NCI-H2081 treated with DMSO at 0.1 percent for 48 hours (cell line): ENCODE measurements at places on chromosomes 5 and 9.

GRCh38 chr5:42035526-42035925 lies 110.4 kb downstream of the FBXO4 start:
- no peak for DNase-seq

GRCh38 chr5:176884571-176884890 lies 14.6 kb downstream of the HK3 start:
- DNase-seq = no peak

GRCh38 chr9:82447343-82447742 lies 458.8 kb downstream of the SPATA31D1 start:
- DNase-seq = no peak

DNA sequence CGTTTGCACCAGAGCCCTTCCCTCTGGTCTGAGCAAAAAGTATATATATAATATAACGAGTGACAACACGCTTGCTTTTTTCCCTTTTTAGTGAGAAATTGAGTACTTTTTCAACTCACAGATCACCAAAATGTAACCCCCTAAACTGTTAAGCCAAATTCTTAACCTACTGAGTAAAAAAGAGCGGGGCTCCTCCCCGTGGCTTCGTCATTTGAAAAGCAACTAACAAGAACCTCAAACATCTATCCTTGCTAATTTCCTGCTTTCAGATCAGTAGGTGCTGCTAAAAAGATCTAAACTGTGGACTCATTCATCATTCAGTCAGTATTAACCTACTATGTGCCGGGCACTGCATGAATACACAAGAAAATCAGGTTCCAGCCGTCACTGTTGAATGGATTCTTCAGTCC lies 1.0 kb upstream of the PTBP3 start:
- no peak for DNase-seq

GRCh38 chr9:20382460-20383071 lies 239.7 kb downstream of the MLLT3 start:
- no peak for DNase-seq

- no peak for DNase-seq
Observed at GRCh38 chr9:120443489-120443888, 136.5 kb downstream of the CDK5RAP2 start.

DNA sequence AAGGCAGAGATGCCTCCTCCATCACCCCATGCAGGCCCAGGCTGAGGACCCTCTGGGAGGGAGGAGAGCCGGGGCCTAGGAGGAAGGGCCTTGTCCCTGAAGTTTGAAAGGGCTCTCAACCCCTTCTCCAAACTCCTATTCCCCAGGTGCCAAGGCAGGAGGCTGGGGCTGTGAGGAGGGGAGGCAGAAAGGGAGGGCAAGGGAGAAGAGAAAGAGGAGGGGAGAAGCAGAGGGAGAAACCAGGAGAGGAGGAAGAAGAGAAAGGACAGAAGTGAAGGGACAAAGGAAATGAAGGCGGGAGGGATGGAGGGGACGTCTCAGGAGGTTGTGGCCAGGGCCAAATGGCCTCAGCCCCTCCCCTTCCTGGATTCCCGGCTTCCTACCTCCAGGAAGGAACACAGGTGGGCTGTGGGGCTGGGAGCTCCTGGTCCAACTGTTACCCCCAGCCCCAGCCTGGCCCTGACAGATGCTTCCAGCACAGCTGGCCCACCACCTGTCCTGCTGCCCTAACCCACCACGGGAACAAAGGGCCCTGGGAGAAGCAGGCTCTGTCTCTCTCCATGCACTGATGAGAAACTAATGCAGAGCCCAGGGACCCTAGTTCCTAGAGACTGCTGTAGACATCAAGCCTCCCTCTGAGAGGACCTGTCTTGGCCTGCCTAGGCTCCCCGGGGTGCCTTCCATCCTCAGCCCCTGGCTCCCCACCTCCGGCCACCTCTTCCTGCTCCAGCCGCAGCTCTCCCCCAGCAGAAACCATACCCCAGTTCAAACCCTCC lies 3.5 kb downstream of the DBN1 start:
- DNase-seq = no peak

DNA sequence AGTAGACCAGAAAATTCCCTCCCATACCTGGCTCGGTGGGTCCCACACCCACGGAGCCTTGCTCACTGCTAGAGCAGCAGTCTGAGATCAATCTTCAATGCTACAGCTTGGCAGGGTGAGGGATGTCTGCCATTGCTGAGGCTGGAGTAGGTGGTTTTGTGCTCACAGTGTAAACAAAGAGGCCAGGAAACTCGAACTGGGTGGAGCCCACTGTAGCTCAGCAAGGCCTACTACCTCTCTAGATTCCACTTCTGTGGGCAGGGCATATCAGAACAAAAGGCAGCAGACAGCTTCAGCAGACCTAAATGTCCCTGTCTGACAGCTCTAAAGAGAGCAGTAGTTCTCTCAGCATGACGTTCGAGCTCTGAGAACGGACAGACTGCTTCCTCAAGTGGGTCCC lies 5.6 kb upstream of the GZMA start:
- DNase-seq = no peak

DNA sequence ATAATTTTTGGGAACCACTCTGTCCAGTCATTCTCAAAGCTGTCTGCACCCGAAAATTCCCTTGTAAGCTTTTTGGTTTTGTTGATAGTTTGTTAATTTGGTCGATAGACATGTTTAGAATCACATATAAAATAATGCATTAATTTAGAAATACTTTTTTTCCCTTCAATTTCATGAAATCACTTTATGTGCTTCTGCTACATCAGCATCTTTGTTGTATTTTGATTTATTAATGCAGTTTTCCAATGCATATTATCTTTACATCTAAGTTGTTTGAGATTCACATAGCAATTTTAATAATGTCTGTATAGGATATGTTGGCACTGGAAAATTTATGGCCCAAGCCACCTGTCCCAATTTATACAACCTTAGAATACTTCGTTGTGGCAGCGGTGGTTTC lies 60.6 kb upstream of the SV2C start:
- DNase-seq = no peak

GRCh38 chr5:127894461-127894860 lies 189.1 kb upstream of the SLC12A2 start:
- no peak for DNase-seq

- DNase-seq = no peak
Observed at GRCh38 chr5:58860680-58861079, 277.8 kb downstream of the RAB3C start.

DNA sequence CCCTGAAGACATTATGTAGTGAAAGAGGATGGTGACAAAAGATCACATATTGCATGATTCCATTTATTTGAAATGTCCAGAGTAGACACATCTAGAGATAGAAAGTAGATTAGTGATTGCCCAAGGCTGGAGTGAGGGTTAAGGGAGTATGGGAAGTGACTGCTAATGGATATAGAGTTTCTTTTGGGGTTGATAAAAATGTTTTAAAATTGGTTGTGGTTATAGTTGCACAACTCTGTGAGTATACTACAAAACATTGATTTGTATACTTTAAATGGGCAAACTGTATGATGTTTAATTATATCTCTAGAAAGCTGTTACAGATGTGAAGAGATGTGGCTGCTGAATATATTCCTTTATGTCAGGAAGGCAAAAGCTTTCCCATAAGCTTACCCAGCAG lies 202.8 kb downstream of the CCDC171 start:
- no peak for DNase-seq

- DNase-seq = no peak
Observed at GRCh38 chr5:168328814-168329213, 37.4 kb downstream of the WWC1 start.

GRCh38 chr5:118301696-118302095 lies 686.7 kb downstream of the DTWD2 start:
- no peak for DNase-seq

DNA sequence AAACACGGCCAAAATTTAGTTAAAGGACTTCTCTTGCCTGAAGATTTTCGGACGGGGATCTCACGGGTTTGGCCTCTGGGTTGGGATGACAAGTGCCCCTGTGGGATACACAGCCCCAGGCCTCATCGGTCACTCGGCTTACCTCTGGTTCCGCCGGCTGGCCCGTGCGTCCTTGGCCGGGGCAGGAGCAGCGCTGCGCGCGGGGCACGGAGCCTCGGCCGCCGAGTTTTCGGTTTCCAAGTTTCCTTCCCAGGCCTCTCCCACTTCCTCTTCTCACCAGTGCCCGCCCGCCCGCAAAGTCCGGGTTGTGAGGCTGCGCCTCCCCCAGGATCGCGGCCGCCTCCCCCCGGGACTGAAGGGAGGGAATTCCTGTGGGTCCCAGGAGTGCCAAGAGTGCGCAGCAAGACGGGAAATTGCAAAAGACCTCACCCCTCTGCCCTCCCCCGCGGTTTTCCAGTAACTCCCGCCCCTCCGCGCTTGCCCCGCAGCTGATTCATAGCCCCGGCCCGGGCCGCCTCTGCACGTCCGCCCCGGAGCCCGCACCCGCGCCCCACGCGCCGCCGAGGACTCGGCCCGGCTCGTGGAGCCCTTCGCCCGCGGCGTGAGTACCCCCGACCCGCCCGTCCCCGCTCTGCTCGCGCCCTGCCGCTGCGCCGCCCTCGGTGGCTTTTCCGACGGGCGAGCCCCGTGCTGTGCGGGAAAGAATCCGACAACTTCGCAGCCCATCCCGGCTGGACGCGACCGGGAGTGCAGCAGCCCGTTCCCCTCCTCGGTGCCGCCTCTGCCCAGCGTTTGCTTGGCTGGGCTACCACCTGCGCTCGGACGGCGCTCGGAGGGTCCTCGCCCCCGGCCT lies at the start of gene OSMR:
TSS of gene OSMR (plus strand) at position 487 of the 853 bp plus-strand sequence. CDS start 23,033 bp downstream, outside the sequence.
- no peak for DNase-seq

- DNase-seq = no peak
Observed at GRCh38 chr5:36777105-36777757, 99.3 kb upstream of the NIPBL start.

DNA sequence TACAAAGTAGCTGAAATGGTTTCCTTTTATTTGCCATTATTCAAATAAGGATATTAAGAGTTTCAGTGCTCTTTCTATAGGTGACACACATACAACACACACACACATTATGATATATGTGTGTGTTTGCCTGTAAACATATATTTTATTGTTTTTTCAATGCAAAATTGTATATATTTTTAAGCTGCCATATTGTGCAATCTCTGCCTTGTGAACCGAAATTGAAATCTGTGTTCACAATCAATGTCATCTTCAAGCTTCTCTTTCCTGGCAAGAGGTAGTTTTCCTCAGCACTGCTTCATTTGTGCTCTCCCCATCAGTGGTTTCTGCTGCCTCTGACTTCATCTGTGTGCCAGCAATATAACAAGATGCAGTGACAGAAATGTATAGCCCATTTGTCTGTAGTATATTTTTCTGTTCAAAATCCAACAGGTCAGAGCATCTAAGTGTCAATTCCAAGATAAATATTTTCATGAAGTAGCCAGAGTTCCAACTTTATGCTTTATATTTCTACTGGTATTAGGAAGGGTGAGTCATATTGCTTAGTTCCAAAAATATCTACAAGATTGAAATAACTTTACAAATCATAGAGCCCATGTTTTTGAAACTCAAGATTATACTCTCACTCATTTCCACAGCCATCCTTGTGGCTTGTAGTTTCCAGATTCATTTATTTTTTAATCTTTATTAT lies 1704.8 kb upstream of the CDH9 start:
- no peak for DNase-seq

- DNase-seq = no peak
Observed at GRCh38 chr5:30874241-30875034, 319.0 kb upstream of the CDH6 start.

- no peak for DNase-seq
Observed at GRCh38 chr5:64914396-64914795, 145.7 kb downstream of the CWC27 start.

GRCh38 chr5:140145256-140145655 lies 19.5 kb downstream of the IGIP start:
- no peak for DNase-seq

DNA sequence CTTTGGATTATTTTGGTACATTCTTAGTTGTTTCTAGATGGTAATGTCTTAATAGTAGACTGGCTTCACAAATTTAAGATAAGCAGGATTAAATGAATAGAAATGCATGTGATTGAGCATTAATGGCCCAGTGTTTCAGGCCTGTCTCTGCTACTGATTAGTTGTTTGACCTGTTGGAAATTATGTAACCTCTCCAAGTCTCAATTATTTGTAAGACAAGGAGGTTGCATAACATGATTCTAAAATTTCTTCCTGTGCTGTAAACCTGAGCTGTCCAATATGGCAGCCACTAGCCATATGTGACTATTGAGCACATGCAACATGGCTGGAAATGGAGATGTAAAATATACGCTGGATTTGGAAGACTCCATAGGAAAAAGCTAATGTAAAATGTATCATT lies 97.5 kb downstream of the ALDH1A1 start:
- DNase-seq = no peak

DNA sequence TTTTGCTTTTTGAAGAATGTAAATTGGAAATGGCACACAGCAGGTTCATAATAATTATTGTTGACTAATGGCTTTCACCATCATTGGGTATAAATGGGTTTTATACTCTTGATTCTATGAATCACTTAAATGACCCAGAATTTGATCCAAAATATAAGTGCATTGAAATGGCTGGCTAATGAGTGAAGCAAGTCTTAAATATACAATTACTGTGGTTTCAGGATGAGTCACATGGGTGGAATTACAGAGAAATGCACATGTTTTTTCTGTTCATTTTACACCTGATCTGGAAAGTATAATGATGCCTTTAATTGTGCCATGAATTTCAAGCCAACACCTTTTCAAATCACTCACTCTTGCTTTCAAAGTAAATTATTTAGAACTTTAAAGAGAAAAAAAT lies 380.8 kb upstream of the CD180 start:
- peak; percentile 23 for DNase-seq

- DNase-seq = no peak
Observed at GRCh38 chr9:11235061-11235460, 622.3 kb upstream of the PTPRD start.

DNA sequence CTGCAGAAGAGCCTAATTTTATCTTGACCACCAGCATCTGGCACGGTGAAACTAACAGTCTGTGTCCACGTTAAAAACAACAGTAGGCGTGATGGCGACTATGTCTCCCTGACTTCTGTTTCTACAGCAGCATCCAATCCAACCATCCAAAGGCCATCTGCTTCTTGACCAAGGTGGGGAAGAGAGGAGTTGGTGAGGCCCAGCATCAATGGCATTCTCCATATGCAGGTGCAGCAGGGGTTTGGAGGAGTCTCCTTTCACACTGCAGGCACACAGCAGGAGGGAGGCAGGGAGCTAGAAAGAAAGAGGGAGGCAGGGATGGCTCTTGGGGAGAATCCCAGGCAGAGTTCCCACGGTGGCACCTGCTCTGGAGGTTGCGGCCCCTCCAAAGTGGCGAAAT lies 27.0 kb downstream of the MGAT1 start:
- DNase-seq = no peak

DNA sequence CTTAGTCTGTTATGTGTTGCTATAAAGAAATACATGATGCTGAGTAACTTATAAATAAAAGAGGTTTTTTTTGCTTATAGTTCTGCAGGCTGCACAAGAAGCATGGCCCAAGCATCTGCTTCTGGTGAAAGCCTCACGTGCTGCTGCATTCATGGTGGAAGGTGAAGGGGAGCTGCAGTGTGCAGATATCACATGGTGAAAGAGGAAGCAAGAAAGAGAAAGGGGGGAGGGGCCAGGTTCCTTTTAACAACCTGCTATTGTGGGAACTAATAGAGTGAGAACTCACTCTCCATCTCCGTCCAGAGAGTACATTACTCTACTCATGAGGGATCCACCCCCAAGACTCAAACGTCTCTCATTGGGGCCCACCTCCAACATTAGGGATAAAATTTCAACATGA lies 12.5 kb upstream of the PARP8 start:
- DNase-seq = no peak
